ENCODE measurements at places on chromosomes 1 and 21. TPM values are rescaled to one million over a fixed set of nuclear protein-coding genes. Genes with fewer than 3 reads are reported as not detected.

DNA sequence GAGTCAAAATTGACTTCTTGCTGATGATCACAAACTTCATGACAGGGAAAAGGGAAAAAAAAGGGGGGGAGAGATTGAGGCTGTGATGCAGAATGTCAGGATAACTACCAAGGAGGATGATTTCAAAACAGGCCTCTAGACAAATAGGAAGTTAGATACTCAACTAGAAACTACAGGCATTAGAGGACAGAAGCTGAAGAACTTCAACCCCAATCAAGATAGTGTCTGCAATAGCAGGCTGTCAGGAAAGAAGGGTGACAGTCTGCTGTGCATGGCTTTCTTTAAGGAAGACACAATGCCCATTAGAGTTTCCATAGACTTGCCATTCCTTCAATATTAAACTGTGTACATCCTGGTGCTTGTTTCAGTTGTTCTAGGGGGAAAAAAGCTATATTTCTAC lies 257.2 kb downstream of the TTLL7 start:
- DNase-seq: no peak
- no peak overlapping the region for H3K27ac ChIP-seq
- H3K4me1 ChIP-seq: no peaks in the 10 kb centered on the region
- no peaks in the 10 kb centered on the region for H3K27me3 ChIP-seq
- no peak overlapping the region for H3K4me3 ChIP-seq
- no peaks in the 10 kb centered on the region for H3K36me3 ChIP-seq

LEFTY1 gene
- total RNA-seq: 37.6 TPM

DNA sequence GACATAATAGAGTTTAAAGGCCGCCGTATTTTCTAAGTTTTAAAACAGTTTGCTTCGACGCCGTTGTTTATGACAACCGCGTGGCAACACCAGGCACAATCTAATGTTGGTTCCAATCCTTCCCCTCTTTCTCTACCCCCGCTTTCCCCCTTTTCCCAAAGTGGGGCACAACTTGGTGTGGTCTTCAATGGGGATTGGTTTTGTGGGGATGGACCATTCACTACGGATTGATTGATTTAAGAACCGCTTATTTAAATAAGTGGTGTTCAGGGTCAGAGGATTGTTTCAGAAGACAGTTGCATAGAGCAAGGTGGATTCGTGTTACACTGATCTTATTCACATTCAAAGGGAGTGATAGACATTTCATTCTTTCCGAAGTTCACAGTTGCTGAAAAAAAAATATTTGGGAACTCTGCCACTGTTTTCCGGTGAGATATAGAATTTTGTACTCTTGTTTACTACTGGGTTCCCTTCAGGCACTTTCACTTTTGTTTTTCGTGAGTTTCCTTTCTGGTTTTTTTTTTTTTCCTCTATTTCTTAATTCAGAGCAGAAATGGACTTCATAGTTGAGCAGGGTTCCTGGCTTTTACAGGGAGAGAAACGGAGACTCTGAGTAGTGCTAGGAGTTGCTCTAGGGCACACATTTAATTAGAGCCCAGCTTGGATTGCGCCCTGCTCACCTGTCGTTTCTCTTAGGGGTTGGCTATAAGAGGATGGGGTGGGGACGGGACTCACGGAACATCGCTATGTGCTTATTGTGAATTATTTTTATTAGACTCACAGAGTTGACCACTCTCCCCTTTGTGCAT lies 79.6 kb upstream of the AK4 start:
- peak overlapping the region; percentile 96 for H3K27ac ChIP-seq
- no peaks in the 10 kb centered on the region for H3K36me3 ChIP-seq
- peaks cover 5% of the 10 kb centered on the region for H3K4me1 ChIP-seq
- H3K4me3 ChIP-seq: peak overlapping the region; percentile 56
- no peaks in the 10 kb centered on the region for H3K27me3 ChIP-seq
- no peak for DNase-seq

GRCh38 chr1:45822644-45823043 lies 19.2 kb downstream of the MAST2 start:
- no peaks in the 10 kb centered on the region for H3K36me3 ChIP-seq
- no peak overlapping the region for H3K4me3 ChIP-seq

DNA sequence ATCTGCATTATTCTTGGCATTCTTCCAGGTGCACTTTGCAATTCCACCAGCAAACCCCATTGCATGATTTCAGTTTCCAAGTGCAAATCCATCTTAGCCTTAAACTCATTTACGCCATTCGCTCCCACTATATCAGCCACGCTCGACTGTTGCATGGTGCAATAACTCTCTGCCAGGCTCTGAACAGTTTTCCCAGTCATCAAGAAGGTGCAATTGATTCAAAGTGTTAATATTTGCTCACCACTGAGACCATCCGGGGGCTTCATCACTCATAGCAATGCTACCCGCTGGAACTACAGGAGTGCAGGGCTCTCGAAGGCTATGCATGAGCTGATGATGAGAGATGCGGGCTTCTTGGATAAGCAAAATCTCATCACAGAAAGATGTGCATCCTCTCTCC lies 488.2 kb downstream of the OMA1 start:
- H3K27me3 ChIP-seq: no peaks in the 10 kb centered on the region
- no peaks in the 10 kb centered on the region for H3K4me1 ChIP-seq
- no peak overlapping the region for H3K4me3 ChIP-seq
- no peaks in the 10 kb centered on the region for H3K36me3 ChIP-seq
- no peak for DNase-seq

Data from pancreas (tissue), 10 donors.